ENCODE measurements at places on chromosomes 6 and 20. TPM values are rescaled to one million over a fixed set of nuclear protein-coding genes. Genes with fewer than 3 reads are reported as not detected.

MRPL18 gene
- total RNA-seq, result 59.3 TPM

DNA sequence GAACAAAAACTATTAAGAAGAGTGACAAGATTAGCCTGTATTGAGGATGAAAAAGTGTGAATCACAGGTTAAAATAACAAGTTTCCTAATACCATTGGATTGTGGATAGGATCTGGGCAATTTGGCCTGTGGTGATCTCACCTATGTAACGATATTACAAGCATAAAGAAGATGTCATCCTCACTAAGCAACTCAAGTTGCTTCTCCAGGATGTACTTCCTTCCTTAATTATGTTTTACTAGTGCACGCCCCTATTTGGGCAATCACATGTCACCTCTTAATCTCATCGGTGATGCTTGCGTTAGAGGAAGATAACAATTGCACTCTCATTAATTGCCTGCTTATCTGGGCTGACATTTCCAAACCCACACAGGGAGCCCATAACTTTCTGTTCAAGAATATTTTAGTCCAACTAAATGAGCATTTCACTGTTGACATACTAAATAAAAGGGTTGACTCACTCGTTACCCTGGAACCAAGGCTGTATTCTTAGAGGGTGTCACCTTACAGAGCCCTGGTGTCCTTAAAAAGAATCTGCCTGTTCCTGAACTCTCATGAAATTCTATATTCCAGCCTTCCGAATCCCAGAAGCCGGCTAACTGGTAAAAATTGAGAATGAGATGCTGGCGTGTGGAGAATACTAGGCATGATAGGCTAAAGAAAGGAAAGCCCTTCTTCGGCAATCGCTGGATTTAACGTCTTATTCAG, 88.2 kb upstream of the ATXN1 start:
- DNase-seq, result no peak

DNA sequence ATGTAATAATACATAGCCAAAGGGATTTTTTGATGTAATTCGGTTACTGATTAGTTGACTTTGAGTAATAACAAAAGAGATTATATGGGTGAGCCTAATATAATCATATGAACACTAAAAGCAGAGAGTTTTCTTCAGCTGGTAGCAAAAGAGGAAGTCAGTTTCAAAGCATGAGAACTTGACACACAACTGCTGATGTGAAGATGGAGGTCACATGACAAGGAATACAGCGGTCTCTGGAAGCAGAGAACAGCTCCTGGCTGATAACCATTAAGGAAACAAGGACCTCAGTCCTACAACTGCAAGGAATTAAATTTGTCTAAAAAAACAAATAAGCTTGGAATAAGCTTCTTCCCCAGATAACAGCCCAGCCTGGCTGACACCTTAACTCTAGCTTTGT, 154.5 kb upstream of the PRND start:
- DNase-seq, result no peak

CD83 gene
- 12.9 TPM for total RNA-seq

SGK2 gene
- 14.0 TPM for total RNA-seq

DNA sequence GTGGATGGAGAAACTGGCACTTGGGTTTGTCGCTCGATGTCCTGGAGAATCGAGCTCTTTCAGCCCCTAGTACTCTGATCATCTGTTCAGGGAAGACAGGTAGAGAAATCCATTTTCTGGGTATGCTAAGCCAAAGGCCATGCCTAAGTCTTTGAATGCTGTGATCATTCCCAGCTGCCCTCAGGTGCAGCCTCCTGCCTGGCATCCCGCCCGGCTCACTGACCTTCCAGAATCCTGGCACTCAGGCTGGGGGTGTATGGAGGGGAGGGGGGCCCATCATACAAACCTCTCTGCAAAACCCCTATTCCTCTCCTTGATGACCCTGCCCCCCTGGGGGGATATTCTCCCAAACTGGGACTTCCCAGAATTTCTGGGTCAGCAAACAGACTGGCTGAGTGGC, 28.6 kb downstream of the C20orf203 start:
- no peak for DNase-seq

DNA sequence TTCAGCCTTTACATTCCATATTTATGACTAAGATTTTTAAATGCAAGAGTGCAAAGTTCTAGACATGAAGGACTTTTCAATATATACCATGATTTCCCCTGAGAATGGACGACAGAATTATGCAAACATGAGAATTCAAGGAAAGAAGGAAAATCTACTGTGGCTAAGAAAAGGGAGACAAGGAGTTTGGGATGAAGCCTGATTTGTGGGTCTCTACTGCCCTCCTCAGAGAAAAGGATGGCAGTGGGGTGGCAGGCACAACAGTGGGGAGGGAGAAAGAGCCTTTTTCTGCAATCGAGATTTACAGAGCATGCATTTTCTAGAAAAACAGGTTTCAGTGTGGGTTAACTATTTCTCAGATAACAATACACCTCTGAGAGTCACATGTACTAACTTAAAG, 466.9 kb upstream of the NRSN1 start:
- no peak for DNase-seq

EMILIN3 gene
- total RNA-seq, result not detected

GRCh38 chr6:140732155-140732554, 1357.7 kb upstream of the CITED2 start:
- DNase-seq, result no peak

CST4 gene
- total RNA-seq, result not detected

TFAP2D gene
- total RNA-seq, result not detected

ZSCAN16 gene
- total RNA-seq, result 3.4 TPM

DNA sequence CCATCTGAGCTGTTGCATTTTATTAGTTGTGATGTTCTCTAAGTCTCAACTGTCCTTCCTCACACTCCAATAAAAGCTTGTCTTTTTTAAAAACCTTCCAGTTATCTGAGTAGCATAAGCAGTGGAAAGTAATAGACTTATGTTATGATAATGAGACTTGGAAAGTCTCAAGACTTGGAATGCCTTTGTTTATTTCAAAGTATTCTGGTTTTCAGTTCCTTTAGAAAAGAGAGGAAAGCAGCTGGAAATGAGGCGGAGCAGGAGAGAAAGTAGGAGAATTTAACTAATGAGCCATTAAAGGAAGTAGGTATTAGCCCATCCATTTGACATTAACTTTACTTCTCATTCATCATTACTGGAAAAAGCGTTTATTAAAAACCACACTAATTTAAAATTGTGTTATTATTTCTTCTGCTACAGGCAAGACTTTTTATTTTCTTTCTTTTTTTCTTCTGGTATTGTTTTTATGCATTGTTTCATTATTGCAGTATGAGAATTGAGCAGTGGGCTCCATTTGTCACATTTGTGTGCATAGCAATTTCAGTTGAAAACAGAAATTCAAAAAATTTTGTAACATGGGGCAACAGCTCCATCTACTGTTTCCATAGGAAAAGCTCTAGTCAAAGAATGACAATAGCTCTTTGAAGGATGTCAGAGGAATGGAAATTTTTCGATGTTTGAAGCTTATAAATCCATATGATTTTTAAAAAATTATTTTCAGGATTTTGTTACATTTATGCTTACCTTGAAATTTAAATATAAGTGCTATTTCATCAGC, 194.8 kb downstream of the COL9A1 start:
- DNase-seq, result no peak

- DNase-seq, result no peak
Measured at GRCh38 chr6:116088946-116089345, 11.7 kb upstream of the NT5DC1 start.

DNA sequence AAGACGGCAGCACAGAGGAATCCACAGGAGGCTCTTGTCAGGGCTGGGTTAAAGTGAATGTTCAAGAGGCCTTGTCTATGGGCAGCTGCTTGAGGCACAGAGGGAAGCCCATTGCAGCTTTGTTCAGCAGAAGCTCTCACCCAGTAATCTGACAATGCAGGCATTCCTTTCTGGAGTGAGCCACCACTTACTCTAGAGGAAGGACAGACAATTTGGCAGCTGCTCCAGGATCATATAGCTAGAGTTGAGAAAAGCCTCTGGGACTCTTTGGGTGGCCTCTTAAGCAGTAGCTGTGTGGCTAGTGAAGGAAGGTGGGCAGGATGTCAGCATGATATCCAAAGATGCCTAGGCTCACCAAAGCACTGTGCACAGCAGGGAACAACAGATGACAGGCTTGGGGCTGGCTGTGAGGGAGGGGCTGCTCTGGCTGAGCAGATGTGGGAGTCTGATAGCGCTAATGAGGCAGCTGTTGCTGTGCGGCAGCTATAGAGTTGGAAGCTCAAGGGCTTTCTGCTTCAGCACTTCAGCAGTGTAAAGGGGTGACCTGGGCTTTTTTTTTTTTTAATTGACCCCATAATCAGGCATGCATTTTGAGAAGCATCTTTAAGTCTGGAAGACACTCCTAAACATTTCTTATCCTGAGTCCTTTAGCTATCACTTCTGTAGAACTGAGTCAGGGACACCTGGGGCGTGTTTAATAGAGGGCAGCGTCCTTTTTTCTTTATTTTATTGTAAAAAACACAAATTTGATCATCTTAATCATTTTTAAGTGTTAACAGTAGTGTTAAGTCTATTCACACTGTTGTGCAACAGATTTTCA, 27.2 kb downstream of the CMTR1 start:
- no peak for DNase-seq

DNA sequence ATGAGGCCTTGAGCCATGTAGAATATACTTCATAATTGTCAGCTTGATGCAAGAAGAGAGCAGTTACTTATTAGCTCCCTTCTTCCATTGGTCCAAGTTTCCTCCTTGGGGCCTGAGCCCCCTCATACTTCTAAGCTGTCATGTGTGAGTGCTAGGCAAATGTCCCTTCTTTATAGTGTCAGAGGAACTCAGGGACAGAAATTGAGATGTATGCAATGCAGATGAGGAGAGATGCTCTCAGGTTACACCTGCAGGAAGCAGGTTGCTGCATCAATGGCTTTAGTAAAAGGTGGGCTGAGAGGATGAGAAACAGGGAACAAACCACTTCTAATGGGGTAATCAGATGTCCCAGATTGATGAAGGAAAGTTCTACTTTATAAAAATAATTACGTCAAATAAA, 6.7 kb upstream of the PDSS2 start:
- no peak for DNase-seq

- no peak for DNase-seq
Measured at GRCh38 chr6:48184648-48185047, 73.7 kb upstream of the PTCHD4 start.

- no peak for DNase-seq
Measured at GRCh38 chr20:40741507-40742106, 52.6 kb upstream of the MAFB start.

DNA sequence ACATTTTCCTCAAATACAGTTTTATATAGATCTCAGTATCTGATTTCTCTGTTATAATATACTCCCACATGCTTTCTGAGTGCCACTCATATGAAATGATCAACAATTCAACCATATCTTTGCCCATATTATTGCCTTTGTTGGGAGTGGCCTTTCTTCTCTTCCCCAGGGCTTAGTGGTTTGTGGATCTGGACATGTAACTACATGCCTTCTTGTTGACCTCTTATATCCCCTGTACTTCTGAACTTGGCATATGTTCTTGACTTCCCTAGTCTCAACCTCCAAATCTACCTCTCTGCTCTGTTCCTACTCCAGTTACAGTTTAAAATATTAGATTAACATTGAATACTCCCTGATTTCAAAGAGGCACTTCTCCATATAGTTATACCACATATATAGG, 34.3 kb upstream of the PRIM2 start:
- no peak for DNase-seq

- no peak for DNase-seq
Measured at GRCh38 chr6:34289137-34289536, 40.3 kb upstream of the SMIM29 start.

FAM217A gene
- not detected for total RNA-seq

- no peak for DNase-seq
Measured at GRCh38 chr6:64122712-64123375, 487.2 kb downstream of the PHF3 start.

GRCh38 chr20:51494241-51495110, 48.0 kb downstream of the NFATC2 start:
- no peak for DNase-seq

DNA sequence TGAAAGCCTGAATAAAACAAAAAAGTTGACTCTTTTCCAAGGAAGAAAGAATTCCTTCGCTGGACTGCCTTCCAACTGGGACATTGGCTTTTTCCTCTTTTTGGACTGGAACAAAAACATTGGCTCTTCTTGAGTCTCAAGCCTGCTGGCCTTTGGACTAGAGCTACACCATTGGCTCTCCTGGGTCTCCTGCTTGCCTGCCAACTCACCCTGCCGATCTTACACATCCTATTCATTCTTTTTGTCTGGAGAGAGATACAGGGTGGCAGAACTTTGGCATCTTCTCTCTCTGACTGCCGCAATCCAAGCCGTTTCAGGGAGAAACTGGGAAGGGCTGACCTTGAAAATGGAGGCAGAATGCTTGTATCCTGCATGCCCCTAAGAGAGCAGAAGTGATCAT, 20.2 kb downstream of the DDO start:
- no peak for DNase-seq

DHX35 gene
- 8.4 TPM for total RNA-seq

SLC26A8 gene
- total RNA-seq, result 0.35 TPM

C20orf141 gene
- 0.84 TPM for total RNA-seq

GRCh38 chr20:62616728-62617621, 25.3 kb upstream of the SLCO4A1 start:
- DNase-seq, result peak; percentile 94

ZNF292 gene
- 30.4 TPM for total RNA-seq

TBX18 gene
- total RNA-seq, result 13.8 TPM

KHDC1L gene
- total RNA-seq, result not detected

DNA sequence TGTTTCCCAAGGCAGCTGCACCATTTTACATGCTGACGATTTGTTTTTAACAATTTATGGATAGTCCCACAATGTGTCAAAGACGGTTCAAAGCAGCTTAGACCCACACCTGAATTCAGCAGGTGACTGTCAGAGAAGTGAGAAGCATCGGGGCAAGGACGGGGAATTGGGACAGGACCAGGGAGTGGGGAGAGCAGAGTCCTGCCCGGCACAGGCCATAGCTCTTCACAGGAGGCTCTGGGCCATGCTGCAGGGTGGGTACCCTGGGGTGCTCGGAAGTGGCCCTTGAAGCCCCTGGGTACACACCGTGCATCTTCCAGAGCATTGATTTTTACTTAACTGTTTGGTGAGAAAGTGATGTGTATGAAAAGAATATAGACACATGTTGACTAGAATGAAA, 33.2 kb upstream of the PHACTR3 start:
- DNase-seq, result no peak

DNA sequence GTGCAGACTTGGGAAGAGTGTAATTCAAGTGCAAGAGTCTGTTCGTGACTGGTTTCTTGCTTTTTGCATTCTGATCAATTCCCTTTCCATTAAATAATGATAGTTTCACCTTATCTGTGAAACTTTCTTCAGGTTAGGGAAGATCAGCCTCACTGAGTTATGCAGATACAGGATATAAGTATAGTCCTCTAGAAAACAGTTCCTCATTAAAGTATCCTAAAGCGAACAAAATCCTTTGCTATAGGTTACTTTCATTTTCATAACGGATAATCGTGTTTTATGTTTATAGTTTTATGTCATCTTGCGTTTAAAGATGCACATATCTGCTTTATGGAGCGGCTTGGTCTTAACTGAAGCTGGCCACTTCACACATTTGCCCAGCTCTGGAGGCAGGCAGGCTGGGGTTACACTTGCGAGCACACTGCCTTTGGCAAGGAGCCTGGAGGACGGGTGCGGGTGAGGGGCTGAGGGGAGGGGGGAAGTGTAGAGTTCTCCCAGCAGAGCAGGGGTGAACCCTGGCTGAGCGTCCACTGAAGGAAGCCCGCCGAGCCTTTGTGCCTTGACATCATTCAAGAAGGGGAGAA, 123.5 kb upstream of the IFNGR1 start:
- DNase-seq, result no peak

- DNase-seq, result no peak
Measured at GRCh38 chr6:94089941-94090340, 670.6 kb upstream of the EPHA7 start.
